ENCODE measurements at places on chromosomes 5 and 9.

- DNase-seq = no peak
Observed at GRCh38 chr5:177607452-177608192, 7.7 kb downstream of the B4GALT7 start.

DNA sequence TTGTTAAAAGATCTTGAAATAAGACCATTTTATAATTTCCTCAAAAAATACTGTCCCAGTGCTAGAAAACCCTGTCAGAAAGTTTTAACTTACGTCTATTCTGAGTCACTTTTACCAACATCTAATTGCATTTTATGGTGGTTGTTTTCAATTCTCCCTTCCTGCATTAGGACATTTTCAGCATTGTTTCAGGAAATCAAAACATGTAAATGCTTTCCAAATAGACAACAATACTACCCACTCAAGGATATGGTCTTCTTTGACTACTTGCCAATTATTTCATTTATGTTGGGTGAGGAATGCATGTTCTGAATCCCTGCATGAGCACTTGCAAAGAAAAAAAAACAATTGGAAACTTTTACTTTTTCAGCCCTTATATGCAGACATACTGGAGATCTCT, 284.6 kb upstream of the PDE4D start:
- DNase-seq = no peak

GRCh38 chr9:4689687-4690104, 10.3 kb downstream of the CDC37L1 start:
- DNase-seq = no peak

DNA sequence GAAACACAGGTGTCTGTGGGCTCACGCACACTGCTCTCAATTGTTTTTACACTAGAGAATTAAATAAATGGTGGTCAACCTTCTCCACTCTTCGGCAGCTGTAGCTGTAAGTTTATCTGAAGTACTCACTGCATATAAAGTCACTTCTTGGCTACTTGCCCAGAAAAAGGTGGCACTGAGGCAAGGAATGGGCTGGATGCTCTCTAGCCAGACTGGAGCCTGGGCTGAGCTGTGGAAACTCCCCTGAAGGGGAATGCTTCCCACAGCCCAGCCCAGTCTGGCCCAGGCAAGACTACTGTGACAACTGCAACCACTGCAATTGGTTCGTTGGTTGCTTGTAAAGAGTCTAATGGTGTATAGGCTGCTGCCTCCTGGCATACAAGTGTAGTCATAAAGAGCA, 4.5 kb downstream of the LEAP2 start:
- DNase-seq = no peak

GRCh38 chr5:102277144-102277543, 18.9 kb downstream of the SLCO4C1 start:
- no peak for DNase-seq

- DNase-seq = no peak
Observed at GRCh38 chr9:19445452-19445851, 36.6 kb downstream of the ACER2 start.

- DNase-seq = no peak
Observed at GRCh38 chr5:43639566-43639965, 36.6 kb downstream of the NNT start.

DNA sequence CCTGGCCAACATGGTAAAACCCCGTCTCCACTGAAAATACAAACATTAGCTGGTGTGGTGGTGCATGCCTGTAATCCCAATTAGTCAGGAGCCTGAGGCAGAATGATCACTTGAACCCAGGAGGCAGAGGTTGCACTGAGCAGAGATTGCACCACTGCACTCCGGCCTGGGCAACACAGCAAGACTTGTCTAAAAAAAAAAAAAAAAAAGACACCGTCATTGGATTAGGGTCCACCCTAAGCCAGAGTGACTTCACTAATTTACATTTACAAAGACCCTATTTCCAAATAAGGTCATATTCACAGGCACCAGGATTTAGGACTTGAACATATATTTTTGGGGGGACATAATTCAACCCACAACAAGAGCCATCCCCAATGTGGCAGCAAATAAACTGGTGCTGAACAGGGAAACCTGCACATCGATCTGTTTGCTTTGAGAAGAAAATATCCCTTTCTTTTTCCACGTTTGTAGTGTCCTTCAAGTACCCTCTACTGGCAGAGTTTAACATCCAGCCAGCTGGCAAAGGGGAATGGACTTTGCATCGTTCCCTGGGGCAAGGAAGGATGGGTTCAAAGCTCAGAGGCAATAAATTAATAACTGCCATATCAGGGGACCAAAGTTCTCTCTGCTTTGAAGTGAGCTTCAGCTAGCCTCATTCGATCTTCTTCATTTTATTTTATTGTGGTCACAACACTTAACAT, 3.7 kb upstream of the DNAJC25 start:
- no peak for DNase-seq

DNA sequence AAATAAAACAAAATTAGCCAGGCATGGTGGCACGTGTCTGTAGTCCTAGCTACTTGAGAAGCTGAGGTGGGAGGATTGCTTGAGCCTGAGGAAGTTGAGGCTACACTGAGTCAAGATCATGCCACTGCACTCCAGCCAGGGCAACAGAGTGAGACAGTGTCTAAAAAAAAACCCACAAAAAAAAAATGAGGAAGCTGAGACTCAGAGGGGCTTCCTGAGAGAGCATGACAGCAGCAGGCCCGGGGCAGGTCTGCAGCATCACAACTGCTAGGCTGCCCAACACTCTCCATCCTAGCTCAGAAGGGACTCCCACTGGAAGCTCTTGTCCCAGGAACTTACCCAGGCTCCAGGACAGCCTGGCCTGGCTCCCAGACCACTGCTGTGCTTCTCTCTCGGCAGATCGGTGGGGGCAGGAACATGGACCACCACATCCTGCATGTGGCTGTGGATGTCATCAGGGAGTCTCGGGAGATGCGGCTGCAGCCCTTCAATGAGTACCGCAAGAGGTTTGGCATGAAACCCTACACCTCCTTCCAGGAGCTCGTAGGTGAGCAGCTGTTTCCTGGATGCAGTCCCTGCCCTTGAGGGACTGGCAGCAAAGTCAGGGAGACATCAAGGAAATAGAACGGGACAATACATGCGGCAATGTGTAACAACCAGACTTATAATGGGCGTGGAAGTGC, 19.1 kb downstream of the PTGS1 start:
- DNase-seq = peak; percentile 58

- DNase-seq = no peak
Observed at GRCh38 chr9:122863407-122863806, 35.0 kb upstream of the PDCL start.

- no peak for DNase-seq
Observed at GRCh38 chr9:79408200-79408599, 163.6 kb upstream of the TLE4 start.

DNA sequence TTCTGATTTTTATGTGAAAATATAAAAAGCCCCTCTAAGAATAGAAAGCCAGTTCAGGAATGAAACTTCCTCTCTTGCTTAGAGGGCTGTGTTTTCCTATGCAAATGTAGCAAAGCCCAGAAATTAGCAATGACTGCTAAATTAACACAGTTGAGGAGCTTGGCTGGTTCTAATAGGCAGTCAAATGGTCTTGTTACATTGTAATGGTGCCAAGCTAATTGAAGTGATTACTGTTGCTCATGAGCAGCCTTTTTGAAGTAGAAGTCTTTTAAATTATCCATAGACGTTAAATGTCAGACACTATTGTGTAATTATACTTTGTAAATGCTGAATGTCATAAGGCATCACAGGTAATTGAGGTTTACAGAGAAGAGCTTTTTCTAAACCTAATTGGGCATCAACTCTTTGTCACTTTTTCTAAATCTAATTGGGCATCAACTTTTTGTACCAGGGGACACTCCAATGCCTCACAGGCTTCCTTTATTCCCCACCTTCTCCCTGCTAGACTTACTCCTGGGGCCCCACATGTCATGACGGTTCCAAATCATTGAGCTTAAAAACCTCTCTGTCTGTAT, 229.1 kb downstream of the PSAT1 start:
- no peak for DNase-seq

- no peak for DNase-seq
Observed at GRCh38 chr9:97510797-97511654, 9.6 kb downstream of the TMOD1 start.

DNA sequence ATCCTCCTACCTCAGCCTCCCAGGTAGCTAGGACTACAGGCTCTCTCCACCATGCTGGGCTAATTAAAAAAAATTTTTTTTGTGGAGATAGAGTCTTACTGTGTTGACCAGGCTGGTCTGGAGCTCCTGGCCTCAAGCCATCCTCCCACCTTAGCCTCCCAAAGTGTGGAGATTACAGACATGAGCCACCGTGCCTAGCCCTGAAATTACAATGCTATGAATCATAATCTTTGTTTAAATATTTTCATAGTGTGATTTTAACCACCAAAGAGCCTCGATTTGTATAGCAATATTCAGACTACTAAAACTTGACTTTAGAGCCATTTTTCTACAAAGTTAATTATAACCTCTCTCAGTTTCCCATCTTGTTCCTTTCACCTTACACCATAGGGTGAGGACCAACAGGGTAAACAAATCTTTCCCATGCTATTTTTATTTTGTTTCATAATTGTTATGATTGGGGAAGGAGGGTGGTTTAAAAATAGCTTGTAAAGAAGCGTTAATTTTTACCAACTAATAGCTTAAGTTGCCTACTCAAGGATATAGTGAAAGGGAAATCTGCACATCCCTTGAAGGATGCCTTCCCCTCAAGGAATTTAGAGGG, 32.7 kb downstream of the UBE2D2 start:
- DNase-seq = no peak

DNA sequence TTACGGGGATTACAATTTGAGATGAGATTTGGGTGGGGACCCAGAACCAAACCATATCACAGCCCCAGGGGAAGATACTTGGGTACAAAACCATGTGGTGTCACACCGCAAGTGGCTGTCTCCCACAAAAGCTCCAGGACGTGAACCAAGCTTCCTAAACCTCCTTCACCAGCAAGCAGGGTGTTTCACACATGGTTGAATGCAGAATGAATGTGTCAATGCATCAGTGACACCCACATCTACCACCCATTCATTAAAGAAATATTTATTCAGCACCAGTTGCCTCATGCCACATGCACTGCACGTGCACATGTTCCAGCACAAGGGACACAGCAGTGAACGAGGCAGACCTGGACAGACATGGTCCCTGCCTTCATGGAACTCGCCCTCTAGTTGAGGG, 70.9 kb upstream of the SPOCK1 start:
- no peak for DNase-seq

DNA sequence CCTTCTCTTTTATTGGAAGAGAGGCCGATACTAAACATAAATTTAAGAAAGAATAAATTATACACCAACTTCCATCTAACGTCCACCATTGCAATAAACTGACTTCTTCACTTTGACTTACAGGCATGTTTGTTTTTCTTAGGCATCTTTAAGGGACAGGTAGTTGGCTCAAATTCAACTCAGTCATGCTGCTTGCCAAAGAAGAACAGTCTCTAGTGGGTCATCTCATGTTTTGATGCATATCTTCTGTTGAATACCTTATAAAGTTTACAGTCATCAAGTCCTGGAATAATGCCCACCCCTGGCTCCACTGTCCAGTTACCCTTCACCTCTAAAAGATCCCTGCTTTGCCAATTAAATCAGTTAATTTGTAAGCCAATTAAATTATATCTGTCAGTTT, 328.2 kb upstream of the GRAMD2B start:
- DNase-seq = no peak

- no peak for DNase-seq
Observed at GRCh38 chr9:129696944-129697655, 31.7 kb downstream of the PRRX2 start.

Measured in NCI-H524 treated with DMSO at 0.1 percent for 48 hours (cell line).